ENCODE measurements at places on chromosomes 16 and 17.

- peak; percentile 60 for DNase-seq
These were observed 1.3 kb downstream of the AKAP1 start for GRCh38 chr17:57086069-57086930.

GRCh38 chr17:28735242-28735722 lies 6.7 kb downstream of the NEK8 start:
- peak; percentile 92 for DNase-seq

DNA sequence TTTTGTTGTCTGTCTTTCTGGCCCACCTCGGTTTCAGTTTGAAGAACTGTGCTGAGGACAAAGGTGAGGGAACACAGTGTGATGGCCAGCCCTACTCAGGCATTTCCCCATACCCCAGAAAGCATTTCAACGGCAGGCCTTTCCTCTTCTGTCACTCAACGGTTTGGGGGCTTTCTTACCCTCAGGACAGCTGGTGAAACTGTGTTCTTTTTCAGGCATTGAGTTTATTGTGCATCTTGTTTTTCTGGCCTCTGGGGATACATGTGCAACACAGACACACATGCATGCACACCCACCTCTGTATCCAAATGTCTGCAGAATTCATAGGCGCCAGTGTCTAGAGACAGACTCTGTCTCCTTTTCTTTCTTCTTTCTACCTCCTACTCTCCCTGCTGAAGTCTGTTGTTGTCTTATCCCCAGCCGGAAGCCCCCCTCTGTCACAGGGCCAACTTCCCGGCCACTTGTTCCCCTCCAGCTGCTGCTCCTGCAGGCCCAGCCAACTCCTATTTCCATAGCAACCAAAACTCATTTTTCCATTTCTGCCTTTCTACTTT lies 17.0 kb downstream of the CHD9 start:
- no peak for DNase-seq

- no peak for DNase-seq
These were observed 6.5 kb downstream of the ZZEF1 start for GRCh38 chr17:4136373-4136772.

DNA sequence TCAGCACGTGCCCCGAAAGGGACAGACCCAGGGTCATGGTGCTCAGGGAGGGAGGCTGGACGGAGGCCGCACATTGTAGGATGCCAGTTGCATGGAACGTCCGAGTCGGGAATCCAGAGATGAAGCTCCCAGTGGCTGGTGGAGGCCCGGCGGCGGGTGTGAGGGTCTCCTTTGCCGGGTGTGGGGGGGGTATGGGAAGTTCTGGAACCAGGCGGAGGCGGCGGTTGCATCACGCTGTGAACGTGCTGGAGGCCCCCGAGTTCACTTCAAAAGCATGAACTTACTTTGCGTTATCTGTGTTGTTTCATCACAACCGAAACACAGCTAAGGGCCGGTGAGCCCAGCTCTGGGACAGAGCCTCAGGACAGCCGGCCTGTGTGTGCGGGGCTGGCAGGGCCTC lies 73.4 kb upstream of the GNG13 start:
- no peak for DNase-seq

DNA sequence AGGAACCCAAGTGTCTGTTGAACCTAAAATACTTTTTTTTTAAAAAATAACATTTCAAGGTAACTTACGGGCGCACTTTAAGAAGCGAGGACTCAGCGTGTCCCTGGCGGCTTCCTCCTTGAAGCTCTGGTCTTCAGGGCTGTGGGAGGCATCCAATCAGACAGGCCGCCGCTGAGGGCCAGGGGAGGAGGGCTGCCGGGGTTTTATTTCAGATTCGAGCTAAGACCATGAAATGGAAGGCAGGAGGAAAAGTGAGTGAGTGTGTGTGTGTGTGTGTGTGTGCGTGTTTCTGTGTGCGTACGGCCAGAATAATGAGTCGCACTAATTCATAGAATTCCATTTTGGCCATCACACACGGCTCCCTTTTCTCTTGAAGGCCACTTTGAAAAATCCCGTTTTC lies 41.1 kb downstream of the C16orf78 start:
- DNase-seq: no peak

Data from OCI-M1 (cell line).